Activated CD4-positive, alpha-beta memory T cell treated with anti-CD3 and anti-CD28 coated beads, Interleukin-2, amount 10 ng/mL, durations not matched to agents 7 days and 5 days (primary cell): ENCODE measurements at places on chromosomes 7 and 10.

GRCh38 chr10:127090138-127090537 lies 106.3 kb downstream of the INSYN2A start:
- H3K27ac ChIP-seq = no peak overlapping the region
- H3K27me3 ChIP-seq = no peaks in the 10 kb centered on the region
- no peaks in the 10 kb centered on the region for H3K36me3 ChIP-seq

DNA sequence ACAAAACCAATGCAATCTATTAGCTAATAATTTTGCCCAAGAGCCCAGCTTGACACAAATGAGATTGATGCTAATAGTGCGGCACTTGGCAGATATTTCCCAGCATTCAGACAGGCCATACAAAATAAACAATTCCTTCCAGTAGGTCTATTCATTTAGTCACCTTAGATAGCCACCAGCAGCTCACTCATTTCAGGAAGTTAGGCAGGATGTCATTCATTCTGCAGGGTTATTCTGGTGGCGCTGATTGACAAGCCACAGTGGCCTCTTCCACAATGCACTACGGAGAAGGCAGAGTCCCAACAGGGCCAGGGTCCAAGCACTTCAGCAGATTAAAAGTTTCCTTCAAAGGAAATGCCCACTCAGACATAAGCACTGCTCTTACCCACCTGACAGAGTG lies 55.8 kb downstream of the PIK3AP1 start:
- no peak overlapping the region for H3K27ac ChIP-seq
- DNase-seq = no peak
- H3K4me1 ChIP-seq = peaks cover 7% of the 10 kb centered on the region
- H3K27me3 ChIP-seq = no peaks in the 10 kb centered on the region
- H3K4me3 ChIP-seq = no peak overlapping the region

DNA sequence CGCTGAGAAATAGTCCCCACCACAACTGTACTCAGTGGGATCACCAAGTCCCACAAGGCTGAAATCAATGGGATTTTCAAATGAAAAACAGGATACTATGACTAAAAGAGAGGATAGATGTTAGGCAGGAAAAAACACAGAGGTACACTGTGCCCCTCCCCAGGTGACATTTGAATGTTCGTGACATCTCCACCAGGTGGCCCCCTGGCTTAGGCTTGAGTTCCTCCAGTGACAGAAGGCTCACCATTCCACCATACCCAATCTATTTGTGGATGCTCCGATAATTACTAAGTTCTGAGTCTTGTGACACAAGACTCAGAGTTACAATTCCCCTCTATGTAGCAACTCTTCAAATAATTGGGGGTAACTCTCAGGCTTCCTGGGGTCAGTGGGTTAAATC lies 77.5 kb upstream of the KCNMA1 start:
- H3K4me3 ChIP-seq = no peak overlapping the region
- H3K27me3 ChIP-seq = peaks cover 24% of the 10 kb centered on the region
- H3K36me3 ChIP-seq = no peaks in the 10 kb centered on the region

DNA sequence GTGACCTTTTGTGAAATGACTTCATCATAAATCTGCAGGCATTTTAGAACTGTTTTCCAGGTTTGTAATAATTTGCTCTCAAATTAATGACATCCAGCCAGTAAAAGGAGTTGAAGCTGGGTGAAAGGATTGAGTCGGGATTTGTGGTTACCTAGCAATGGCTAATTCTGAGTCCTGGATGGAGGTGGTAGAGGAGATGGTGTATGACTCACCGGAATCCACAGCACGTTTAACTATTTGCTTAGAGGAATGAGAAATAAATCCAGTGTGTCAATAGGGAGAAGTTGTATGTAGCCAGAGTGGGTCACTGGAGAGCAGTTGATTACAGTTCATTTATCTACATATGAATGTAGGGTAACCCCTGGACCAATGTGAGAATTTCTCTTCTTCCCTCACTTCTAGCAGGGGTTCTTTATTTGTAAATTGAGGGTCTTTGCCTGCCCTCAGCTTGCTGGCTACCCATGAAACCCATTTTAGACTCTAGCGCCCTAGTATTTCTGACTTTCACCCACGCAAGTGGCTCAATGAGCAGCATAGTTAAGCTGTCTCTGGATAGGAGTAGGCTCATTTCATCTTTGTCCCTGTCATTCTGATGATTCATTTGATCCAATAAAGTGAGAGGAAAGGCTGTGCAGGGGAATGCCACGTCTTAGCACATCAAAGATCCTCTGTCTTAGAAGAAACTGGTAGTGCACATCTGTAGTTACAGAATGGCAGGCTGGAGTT lies 547.8 kb downstream of the SORCS3 start:
- H3K27ac ChIP-seq = no peak overlapping the region

DNA sequence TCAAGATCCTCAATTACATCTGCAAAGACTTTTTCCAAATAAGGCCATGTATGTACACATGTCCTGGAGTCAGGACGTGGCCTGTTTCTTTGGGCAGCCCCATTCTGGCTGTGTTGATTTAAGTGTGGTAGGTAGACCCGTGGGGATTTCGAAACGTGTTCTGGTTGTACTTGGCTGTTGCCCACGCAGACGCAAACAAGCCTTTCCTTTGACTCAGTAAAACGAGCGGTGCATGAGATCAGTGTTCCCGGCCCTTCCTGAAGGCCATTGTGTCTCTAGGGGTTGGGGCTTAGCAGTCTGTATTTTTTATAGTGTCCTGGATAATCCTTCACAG lies 64.8 kb upstream of the DNAJB6 start:
- no peaks in the 10 kb centered on the region for H3K27me3 ChIP-seq
- peaks cover 39% of the 10 kb centered on the region for H3K36me3 ChIP-seq
- peaks cover 32% of the 10 kb centered on the region for H3K4me1 ChIP-seq
- DNase-seq = no peak

- H3K4me1 ChIP-seq = no peaks in the 10 kb centered on the region
- H3K27ac ChIP-seq = no peak overlapping the region
- H3K4me3 ChIP-seq = no peak overlapping the region
- no peak for DNase-seq
- no peaks in the 10 kb centered on the region for H3K27me3 ChIP-seq
- H3K36me3 ChIP-seq = no peaks in the 10 kb centered on the region
Observed at GRCh38 chr7:2143981-2144595, 88.7 kb downstream of the MAD1L1 start.

DNA sequence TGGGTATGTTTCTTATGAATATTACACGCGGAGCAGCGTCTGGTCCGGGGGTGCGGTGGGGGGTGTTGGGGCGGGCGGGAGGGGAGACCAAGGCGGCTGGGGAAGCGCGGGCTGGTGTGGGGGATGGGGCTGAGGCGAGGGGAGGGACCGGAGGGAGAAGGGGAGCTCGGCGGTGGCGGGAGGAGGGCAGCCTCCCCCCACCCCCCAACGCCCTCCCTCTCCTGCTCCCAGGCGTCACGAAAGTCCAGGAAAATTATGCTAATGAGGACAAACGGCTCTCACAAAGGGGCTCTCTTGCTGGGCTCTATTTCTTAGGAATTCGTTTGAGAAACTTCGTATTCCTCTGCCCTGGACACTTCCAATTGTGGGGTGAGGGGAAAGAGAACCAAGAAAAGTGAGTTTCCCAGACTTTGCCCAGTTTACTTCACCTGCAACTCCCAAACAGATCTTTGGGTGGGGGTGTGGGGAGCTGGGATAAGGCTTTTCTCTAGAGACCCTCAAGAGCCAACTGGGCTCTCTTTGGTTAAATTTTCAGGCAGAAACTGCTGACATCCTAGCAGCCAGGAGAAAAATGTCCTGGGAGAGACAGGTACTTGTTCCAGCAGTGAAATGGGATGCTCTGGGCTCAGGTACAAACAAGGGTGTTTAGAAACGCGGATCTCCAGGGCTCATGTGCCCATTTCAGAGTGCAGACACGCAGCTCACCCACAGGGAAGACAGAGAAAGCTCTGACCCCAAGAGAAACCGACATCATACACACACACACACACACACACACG lies 11.7 kb upstream of the HOXA2 start:
- no peaks in the 10 kb centered on the region for H3K4me1 ChIP-seq
- H3K36me3 ChIP-seq = no peaks in the 10 kb centered on the region
- H3K27me3 ChIP-seq = peaks cover 2% of the 10 kb centered on the region
- no peak for DNase-seq
- no peak overlapping the region for H3K4me3 ChIP-seq

DNA sequence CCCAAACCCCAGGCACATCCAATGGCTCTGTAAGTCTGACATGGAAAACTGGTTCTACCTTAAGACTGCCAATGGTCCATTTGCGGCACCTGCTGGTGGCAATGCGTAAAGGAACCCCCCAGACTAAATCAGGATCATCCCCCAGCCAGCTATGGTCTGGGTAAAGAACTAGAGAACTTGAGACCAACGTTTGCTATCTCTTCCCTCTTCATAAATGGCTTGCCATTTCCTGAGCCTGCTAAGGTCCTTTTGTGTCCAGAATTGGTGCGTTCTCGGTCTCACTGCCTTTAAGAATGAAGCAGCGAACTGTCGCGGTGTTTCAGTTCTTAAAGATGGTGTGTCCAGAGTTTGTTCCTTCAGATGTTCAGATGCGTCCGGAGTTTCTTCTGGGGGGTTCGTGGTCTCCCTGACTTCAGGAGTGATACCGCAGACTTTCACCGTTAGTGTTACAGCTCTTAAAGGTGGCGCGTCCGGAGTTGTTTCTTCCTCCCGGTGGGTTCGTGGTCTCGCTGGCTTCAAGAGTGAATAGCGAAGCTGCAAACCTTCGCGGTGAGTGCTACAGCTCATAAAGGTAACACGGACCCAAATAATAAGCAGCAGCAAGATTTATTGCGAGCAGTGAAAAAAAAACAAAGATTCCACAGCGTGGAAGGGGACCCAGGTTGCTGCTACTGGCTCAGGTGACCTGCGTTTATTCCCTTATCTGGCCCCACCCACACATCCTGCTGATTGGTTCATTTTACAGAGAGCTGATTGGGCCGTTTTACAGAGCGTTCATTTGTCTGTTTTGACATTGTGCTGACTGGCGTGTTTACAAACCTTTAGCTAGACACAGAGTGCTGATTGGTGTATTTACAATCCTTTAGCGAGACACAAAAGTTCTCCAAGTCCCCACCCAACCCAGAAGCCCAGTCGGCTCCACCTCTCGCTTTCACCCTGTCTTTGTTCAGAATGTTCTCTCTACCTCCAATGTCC lies 95.4 kb downstream of the ELMO1 start:
- peaks cover 77% of the 10 kb centered on the region for H3K4me1 ChIP-seq
- peaks cover 10% of the 10 kb centered on the region for H3K36me3 ChIP-seq
- H3K4me3 ChIP-seq = peak overlapping the region; percentile 87
- H3K27ac ChIP-seq = peak overlapping the region; percentile 88
- H3K27me3 ChIP-seq = no peaks in the 10 kb centered on the region
